Cardiac ventricle fibroblast (primary cell): ENCODE measurements at places on chromosomes 6 and 20. TPM values are rescaled to one million over a fixed set of nuclear protein-coding genes. Genes with fewer than 3 reads are reported as not detected.

The C20orf144 gene
- not detected in 2 replicates for total RNA-seq

The F13A1 gene
- total RNA-seq, result not detected in 2 replicates

The HSP90AB1 gene
- total RNA-seq, result 553 and 563 TPM in 2 replicates

The EDN3 gene
- total RNA-seq, result not detected in 2 replicates

The COL11A2 gene
- 0.05 and 0.06 TPM in 2 replicates for total RNA-seq

The PREP gene
- total RNA-seq, result 19.9 and 22.5 TPM in 2 replicates

The TAB2 gene
- 25.6 and 38.9 TPM in 2 replicates for total RNA-seq

The CD109 gene
- 22.8 and 27.1 TPM in 2 replicates for total RNA-seq

The FAM217A gene
- total RNA-seq, result not detected in 2 replicates

The TGM3 gene
- total RNA-seq, result not detected in 2 replicates

The BAK1 gene
- 6.8 and 8.4 TPM in 2 replicates for total RNA-seq

The SERPINB1 gene
- total RNA-seq, result 12.2 and 16.8 TPM in 2 replicates

The VAPB gene
- total RNA-seq, result 13.1 and 15.4 TPM in 2 replicates

The COL9A3 gene
- 46.0 and 51.4 TPM in 2 replicates for total RNA-seq

The WFDC12 gene
- total RNA-seq, result not detected in 2 replicates

The SLC26A8 gene
- total RNA-seq, result 0.06 TPM in 1 of 2 replicates, not detected in the other

The TNNC2 gene
- 1.9 TPM in 1 of 2 replicates, not detected in the other for total RNA-seq

The TRIM10 gene
- not detected in 2 replicates for total RNA-seq

The HS3ST5 gene
- total RNA-seq, result not detected in 2 replicates

The KIFC1 gene
- 1.3 and 5.0 TPM in 2 replicates for total RNA-seq

The SLC44A4 gene
- not detected in 2 replicates for total RNA-seq

The TCF19 gene
- total RNA-seq, result 1.8 and 3.0 TPM in 2 replicates

The ADGRF5 gene
- total RNA-seq, result 3.8 and 5.1 TPM in 2 replicates

The WFDC10B gene
- not detected in 2 replicates for total RNA-seq

The OTOR gene
- total RNA-seq, result not detected in 2 replicates

The NRSN1 gene
- total RNA-seq, result not detected in 2 replicates

The HCRTR2 gene
- not detected in 2 replicates for total RNA-seq

The TFAP2A gene
- total RNA-seq, result 0.56 TPM in 1 of 2 replicates, not detected in the other
